GM18507 (cell line): ENCODE measurements at places on chromosomes 6 and 20.

DNA sequence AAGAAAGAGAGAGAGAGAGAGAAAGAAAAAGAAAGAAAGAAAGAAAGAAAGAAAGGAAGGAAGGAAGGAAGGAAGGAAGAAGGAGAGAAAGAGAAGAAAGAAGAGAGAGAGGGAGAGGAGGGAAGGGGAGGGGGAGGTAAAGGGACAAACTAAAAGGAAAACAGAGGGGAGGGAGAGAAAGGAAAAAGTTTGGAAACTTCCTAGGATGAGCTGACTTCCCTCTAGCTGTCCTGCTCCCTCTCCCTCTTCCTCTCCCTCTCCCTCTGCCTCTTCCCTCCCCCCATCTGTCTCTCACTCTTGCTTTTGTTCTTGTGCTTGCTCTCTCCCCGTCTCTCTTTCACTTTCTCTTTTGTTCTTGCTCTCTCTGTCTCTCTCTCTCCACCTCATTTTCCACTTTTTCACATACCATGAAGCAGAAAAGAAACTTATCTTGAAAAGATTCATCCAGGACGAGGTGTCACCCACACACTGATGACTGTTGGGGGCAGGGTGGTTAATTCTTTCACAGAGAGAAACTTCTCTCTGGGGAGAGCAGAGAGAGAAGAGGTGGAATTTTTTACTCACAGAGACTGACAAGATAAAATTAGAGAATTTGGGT, 56.4 kb upstream of the DUSP22 start:
- DNase-seq, result no peak

GRCh38 chr6:38284802-38285394, 354.8 kb downstream of the BTBD9 start:
- no peak for DNase-seq

GRCh38 chr6:20533746-20534294, 437 bp upstream of the CDKAL1 start:
- no peak for DNase-seq

GRCh38 chr20:34583544-34583943, 25.0 kb downstream of the MAP1LC3A start:
- no peak for DNase-seq

DNA sequence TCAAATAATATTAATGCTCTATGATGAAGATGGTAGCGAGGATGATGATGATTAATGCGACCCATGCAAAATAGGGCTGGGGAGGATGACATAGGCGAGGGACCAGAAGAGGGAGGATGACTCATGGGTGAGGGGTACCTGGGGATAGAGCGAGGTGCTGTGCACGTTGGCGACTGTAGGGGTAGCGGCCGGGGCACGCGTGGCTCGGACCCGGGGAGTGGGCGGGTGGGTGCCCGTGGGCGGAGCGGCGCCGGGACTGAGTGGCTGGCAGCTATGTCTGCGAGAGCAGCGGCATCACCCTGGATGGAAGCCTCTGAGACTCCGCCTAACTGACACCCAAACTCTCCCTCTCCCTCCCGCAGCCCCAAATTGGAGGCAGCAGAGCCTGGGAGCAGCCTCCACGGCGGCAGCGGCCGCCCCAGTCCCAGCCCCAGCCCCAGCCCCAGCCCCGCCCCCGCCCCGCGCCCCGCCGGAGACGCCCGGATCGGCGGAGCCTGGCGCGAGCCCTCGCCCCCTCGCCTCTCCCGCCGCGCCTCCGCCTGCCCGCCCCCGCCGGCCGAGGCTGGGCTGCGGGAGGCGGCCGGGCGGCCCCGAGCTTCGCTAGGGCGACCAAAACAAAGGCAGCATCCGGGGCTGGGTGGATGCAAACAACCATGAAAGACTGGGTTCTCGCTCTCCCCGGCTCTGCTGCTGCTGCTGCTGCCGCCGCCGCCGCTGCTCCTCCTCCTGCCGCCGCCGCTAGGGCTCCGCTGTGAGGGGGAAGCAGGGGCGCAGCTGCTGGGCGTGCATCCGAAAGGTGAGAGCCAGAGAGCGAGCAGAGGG, at the start of gene RIMS1:
Gene RIMS1 (plus strand): TSS at position 367 of the 822 bp plus-strand sequence. CDS start 474 bp downstream, outside the sequence.
- DNase-seq, result no peak

GRCh38 chr20:18742841-18743240, 70.7 kb upstream of the SCP2D1 start:
- no peak for DNase-seq

GRCh38 chr6:46781478-46782378, 11.5 kb upstream of the MEP1A start:
- DNase-seq, result no peak

- no peak for DNase-seq
Measured at GRCh38 chr6:123901436-123901835, 97.8 kb downstream of the NKAIN2 start.

DNA sequence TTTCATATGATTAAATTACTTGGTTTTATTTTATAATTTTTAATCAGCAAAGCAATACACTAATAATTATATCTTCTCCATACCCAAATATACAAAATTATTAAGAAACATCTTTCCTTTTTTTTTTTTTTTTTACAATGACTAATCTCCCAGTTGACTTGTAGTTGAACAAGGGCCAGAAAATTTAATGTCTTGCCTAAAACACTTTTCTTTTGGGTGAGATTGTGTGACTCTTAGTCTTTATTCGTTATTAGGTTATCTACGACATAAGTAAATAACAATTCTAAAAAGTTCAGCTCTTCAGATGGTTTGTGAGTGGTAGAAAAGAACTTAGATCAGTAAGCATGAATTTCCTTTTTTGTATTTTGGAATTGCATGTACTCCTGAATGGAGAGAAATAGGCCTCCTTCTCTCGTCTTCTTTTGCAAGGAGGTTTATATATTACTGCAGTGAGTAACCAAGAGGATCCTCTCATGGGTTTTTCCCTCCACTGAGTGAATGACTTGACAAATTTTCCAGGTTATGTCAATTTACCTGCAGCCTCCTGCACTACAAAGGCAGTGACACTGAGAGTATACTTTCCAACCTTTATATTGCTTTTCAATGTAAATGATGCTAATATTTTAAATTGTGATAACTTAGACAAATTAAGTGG, 364.5 kb upstream of the CITED2 start:
- DNase-seq, result no peak

- no peak for DNase-seq
Measured at GRCh38 chr20:33309631-33310030, 26.6 kb downstream of the BPIFB1 start.

DNA sequence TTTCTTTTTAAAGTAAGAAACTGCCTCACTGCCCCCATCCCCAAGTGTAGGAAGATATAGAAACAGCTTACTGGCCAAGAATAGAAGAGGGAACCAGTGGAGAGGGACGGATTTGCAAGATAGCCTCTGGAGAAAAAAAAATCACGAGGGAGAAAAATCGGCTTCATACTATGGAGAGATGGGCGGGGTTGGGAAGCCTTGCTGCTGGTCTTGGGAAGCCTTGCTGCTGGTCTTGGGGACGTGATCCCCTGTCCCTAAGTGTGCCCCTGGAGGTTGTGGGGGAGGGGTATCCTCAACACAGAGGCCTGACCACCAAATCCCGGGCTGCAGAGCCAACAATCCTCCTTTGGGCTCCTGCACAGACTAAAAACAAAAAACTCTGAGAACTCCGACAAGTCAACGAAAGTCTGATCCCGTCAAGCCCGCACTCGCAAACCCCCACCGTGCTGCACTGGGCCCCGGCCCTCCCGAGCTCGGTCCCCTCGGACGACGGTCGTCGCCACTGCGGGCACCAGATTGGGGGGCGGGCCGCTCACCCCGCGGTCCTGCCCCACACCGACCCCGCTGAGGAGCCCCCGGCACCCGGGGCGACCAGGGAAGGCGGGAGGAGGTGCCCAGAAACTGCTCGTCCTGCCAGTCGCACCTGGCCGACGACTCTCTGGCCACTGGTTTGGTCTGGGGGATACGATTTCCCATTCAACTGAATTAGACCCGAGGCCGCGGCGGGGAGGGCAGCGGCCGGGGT, 750 bp downstream of the MAP7 start:
- DNase-seq, result no peak

DNA sequence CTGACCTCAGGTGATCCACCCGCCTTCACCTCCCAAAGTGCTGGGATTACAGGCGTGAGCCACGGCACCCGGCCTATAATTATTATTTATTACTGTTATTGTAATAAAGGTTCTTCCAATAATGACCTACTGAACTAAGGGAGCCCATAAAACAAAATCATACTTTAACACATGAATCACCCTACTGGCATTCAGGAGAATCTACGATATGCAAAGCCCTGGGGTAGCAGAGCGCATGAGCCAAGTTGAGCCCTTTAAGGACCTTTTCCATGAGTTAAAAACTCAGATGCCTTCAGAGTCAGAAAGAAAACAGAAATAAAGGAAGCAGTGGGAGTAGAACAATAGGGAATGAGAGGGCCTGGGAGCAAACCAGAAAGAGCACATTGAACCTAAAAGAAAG, 41.5 kb downstream of the SNRPB start:
- no peak for DNase-seq

DNA sequence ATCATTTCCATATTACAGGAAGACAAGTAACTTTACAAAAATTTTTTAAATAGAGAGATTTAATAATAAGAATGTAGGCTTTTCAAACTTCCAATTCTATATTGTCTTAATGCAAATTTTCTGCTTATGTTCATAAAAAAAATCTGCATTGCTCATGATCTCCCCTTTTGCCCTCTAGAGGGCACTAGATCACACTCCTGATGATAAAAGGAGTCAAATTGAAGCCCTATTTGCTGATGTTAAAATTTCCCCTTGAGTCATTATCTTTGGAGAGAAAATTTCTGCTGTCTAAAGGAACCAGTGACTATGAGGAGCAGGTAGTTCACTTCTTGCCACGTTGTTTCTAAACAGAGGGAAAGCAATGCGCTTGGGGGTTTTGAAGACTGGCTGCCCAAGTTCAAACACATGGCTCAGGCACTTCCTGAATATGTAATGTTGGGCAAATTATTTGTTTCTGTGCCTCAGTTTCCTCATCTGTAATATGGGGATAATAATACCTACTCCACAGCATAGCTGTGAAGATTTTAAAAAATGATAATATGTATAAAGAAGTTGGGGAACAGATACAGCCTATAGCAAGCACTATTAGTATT, 874.2 kb downstream of the TFAP2A start:
- no peak for DNase-seq

- no peak for DNase-seq
Measured at GRCh38 chr6:136059308-136059707, 190.8 kb downstream of the MTFR2 start.

GRCh38 chr6:11689847-11690246, 88.8 kb downstream of the ADTRP start:
- DNase-seq, result no peak

DNA sequence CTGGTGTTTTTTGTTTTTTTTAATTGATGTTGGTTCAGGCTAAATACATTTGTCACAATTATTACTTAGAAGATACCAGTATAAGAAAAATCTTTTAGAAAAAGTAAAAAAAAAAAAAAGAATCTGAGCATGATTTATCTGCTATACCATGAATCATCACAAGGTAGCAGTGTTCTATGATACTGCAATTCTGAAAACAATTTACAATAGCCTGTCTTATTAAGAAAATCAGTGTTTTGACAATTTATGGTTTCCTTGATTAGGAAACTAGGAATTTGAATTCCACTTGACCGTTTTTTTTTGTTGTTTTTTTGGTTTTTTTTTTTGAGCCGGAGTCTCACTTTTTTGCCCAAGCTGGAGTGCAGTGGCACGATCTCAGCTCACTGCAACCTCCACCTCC, 9.3 kb upstream of the MAK start:
- no peak for DNase-seq

GRCh38 chr20:33165416-33166055, 2.4 kb upstream of the BPIFA2 start:
- DNase-seq, result no peak

DNA sequence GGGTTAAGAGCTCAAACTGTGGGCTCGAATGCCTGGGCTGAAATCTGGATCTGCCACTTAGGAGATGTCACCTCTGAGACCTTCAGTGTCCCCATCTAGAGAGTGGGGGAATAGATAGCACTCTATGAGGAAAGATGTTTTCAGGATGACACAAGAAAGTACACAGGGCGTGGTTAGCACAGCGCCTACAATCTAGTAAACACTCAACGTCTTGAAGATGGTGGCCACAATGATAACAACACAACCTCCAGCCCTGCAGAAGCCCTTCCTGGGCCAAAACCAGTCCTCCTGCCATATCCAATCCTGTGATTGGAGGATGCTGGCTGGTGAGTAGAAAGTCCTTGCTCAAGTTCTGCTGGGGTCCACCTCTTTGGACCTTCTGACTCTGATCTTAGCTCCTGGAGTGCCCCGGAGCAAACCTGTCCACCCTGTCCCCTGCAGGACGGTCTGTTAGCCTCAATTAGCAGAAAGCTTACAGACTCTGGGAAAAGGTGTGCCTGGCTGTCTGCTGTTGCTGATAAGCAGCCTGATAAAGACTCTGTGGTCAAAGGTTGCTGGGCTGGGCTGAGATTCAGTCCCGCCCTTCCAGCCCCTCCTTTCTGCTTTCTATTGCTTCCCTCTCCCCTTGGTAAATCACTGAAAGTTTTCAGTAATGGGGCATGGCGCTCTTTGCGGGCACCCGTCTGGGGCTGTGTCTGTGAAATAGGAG, 8.2 kb downstream of the EDN3 start:
- DNase-seq, result no peak

GRCh38 chr6:139640448-139640847, 266.0 kb upstream of the CITED2 start:
- DNase-seq, result no peak

DNA sequence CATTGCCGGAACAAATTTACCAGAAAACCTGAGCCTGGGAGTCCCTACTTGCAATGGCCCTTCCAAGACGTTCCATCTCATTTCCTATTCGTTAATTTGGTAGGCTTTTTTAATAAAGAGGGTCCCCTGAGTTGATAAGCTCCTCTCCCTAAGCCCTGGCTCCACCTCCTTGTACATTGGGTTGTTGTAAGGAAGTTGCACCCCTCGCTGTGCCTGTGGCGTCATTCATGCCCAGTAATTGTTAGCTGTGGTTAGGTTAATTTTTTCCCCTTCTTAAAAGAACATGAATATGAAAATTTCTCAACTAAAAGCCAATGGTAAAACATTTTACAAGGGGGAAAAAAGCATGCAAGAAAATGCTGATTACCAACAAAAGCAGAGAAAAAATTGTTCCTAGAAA, 91.9 kb downstream of the SLC24A3 start:
- DNase-seq, result no peak

GRCh38 chr6:129516787-129517186, 193.2 kb downstream of the ARHGAP18 start:
- no peak for DNase-seq

DNA sequence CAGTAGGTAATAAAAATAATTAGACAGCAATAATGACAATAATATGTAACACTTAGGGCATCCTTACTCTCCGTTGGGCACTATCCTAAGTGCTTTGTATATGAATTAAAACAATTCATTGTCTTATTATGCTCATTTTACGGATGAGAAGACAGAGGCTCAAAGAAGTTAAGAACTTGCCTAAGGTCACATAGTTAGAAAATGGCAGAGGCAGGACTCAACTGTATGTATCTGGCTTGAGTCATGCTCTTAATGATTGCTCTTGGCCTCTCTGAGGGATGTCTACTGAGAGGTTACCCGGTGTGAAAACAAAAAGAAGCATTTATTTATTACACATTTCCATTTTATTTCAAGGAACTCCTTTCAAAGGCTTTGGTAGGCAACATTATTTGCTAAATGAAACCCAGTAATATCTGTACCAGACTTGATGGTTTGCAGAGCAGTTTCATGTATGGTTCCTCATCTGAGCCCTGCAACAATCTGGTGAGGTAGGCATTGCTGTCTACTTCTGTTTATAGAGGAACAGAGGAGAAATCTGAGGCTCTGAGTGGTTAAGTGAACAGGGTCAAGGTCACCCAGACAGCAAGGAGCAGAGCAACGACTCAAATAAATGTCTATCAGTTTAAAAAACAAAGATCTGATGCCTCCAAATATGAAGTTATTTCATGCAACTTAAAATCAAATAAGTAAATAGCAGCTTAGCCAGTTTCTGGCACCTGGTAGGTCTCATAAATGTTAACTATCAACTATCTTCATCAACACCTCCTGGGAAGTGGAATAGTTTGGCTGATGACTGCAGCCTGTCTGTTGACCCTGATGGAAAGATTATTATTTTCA, 4.2 kb upstream of the PARD6B start:
- DNase-seq, result no peak
